GM12878 (cell line): ENCODE measurements at places on chromosomes 4 and X. TPM values are rescaled to one million over a fixed set of nuclear protein-coding genes. Genes with fewer than 3 reads are reported as not detected.

DNA sequence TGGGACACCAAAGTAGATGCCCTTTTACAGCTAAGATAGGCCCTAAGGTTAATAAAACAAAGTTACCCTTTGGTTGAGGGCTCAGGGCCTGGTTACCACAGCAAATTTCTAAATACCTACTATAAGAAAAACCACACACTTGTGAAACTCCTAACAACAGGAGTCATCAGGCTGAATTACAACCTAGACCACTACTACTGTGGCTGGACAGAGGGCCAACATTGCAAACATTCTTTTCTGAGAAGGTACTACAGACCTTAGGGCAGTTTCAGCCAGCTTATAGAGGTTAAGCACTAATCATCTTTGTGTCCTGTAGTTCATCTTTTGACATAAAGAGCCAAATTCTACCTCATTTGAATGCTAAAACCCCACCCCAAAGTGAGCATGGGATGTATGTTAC is 504.0 kb downstream of the RAPGEF2 start:
- H3K27ac ChIP-seq = no peak overlapping the region
- H3K36me3 ChIP-seq = no peaks in the 10 kb centered on the region
- no peaks in the 10 kb centered on the region for H3K27me3 ChIP-seq
- no peaks in the 10 kb centered on the region for H3K4me1 ChIP-seq
- H3K4me3 ChIP-seq = no peak overlapping the region

DNA sequence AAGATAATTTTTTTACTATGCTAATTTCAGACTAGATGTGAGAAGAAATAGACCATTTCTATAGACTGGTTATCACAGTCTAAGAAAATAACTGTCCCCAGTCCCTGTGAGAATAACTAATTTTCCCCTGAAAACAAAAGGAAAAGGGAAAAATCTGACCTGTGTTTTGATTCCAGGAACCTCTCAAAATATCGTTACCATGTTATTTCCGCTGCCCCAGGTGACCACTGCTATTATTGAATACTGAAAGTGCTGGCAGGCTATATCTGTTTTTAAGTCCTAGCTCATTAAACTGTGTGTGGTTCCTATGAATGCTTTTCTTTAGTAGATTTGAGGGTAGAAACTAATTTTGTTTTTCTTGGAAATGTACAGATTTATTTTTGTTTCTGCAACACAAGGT is 83.6 kb downstream of the GAB1 start:
- no peaks in the 10 kb centered on the region for H3K27me3 ChIP-seq
- no peak overlapping the region for H3K27ac ChIP-seq
- H3K36me3 ChIP-seq = no peaks in the 10 kb centered on the region
- DNase-seq = no peak
- no peaks in the 10 kb centered on the region for H3K4me1 ChIP-seq
- H3K4me3 ChIP-seq = no peak overlapping the region

CACNA1F gene
- total RNA-seq = 0.05 TPM in 2 replicates

GRCh38 chr4:7289589-7289988 is 97.3 kb downstream of the SORCS2 start:
- no peak overlapping the region for H3K4me3 ChIP-seq
- H3K27ac ChIP-seq = no peak overlapping the region
- H3K4me1 ChIP-seq = no peaks in the 10 kb centered on the region
- peaks cover 3% of the 10 kb centered on the region; the same call in 1 of the 2 replicates for H3K27me3 ChIP-seq
- H3K36me3 ChIP-seq = no peaks in the 10 kb centered on the region

DNA sequence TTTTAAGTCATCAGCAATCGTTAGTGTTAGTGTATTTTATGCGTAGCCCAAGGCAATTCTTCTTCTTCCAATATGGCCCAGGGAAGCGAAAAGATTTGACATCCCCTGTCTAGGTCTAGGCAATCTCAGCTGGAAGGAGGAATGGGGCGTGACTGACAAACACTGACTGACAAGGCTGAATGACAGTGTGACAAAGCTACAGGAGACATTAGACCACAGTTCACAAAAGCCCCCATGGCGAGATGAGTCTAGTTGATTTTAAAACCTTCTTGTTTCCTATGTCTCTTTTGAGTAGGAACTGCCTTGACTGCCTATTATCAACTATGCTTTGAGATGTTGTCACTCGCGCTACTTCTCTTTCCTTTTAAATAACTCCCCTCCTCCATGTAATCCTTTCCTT is 42.3 kb downstream of the QRFPR start:
- no peaks in the 10 kb centered on the region for H3K36me3 ChIP-seq
- DNase-seq = no peak
- H3K4me1 ChIP-seq = no peaks in the 10 kb centered on the region
- H3K4me3 ChIP-seq = no peak overlapping the region
- H3K27me3 ChIP-seq = no peaks in the 10 kb centered on the region

GRCh38 chrX:57596109-57596508 is 4.3 kb downstream of the ZXDB start:
- H3K4me1 ChIP-seq = no peaks in the 10 kb centered on the region
- H3K27ac ChIP-seq = no peak overlapping the region
- no peaks in the 10 kb centered on the region for H3K36me3 ChIP-seq
- H3K27me3 ChIP-seq = no peaks in the 10 kb centered on the region

DNA sequence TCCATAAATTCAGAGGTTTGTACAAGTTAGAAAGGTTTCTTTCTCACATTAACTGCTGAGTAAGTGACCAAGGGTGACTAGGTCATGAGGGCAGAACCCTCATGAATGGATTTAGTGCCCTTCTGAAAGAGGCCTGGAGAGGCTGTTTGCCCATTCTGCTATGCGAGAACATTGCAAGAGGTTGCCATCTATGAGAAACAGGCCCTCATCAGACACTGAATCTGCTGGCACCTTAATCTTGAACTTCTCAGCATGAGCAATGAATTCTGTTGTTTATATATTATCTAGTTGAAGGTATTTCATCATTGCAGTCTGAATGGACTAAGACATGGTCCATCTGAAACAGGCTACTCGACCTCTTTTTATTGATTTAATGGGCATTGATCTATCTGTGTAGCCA is 96.2 kb upstream of the GPRIN3 start:
- H3K27me3 ChIP-seq = no peaks in the 10 kb centered on the region
- no peak for DNase-seq
- H3K4me1 ChIP-seq = no peaks in the 10 kb centered on the region
- H3K27ac ChIP-seq = no peak overlapping the region
- H3K36me3 ChIP-seq = no peaks in the 10 kb centered on the region

ANAPC10 gene
- total RNA-seq = 21.6 and 23.8 TPM in 2 replicates

GRCh38 chr4:94345969-94346368 is 3.3 kb upstream of the HPGDS start:
- no peak for DNase-seq
- H3K4me3 ChIP-seq = no peak overlapping the region
- H3K27me3 ChIP-seq = no peaks in the 10 kb centered on the region
- H3K36me3 ChIP-seq = no peaks in the 10 kb centered on the region
- no peak overlapping the region for H3K27ac ChIP-seq
- H3K4me1 ChIP-seq = no peaks in the 10 kb centered on the region
